LHCN-M2 (cell line): ENCODE measurements at places on chromosomes 3 and 15.

GRCh38 chr3:168914662-168915061 lies 748.9 kb downstream of the MECOM start:
- DNase-seq: no peak

GRCh38 chr3:129429602-129430001 lies 1.2 kb upstream of the EFCAB12 start:
- no peak for DNase-seq

- DNase-seq: no peak
Measured at GRCh38 chr15:82052751-82053150, 6.9 kb upstream of the MEX3B start.

DNA sequence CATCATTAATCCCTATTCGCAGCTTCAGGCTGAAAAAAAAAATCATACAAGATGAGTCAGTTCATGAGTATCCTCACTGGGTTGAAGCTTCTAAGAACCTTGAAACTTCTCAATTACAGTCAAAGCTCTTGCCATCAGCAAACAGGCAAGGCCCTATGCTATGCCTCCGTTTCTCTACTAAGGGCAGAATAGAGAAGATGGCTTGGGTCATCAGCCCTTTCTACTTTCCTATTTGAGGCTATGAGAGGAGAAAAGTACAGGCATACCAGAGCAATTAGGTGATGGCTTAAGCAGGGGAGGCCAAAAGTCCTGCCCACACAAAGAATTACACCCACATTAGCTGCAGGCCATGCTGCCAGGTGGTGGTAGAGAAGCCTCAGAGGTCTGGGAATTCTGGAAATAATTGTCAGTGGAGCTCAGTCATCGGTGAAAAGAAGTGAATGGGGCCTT lies 89.0 kb downstream of the MRPL46 start:
- DNase-seq: no peak

DNA sequence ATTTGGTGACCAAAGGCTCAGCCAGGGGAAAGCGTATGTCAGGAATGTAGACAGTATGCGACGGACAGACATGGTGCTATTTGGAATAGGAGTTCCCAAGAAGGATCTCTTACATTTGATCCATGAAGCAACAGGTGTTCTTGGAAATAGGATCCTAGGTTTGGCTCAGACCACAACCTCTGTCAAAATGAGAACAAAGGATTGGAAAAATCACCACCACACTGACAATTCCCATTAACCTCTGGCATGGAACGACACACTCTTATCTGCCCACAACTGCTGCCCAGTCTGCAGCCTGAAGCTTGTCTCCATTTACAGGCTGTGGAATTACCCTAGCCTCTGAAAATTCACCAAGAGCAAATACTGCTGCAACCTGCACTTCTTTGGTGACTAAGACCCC lies 33.6 kb upstream of the LRRN1 start:
- DNase-seq: no peak

- DNase-seq: no peak
Measured at GRCh38 chr3:138867996-138868395, 33.3 kb upstream of the PIK3CB start.

DNA sequence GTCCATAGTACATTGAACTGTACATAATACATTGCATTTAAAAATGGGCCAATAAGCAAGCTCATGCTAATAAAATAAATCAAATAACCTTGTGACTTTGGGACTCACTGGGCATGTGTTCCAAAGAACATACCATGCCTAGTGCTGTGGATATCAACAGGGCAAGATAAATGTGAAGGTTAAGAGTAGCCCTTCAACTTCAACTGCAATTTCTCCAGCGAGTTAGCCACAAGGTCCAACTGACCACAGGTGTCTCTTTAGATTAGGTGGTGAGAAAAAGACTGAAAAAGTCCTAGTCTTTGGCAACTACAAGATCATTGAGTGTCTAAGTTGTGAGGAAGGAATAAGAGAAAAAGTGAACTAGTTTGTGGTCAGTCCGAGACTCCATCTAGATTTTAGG lies 78.3 kb upstream of the ATP11B start:
- no peak for DNase-seq

DNA sequence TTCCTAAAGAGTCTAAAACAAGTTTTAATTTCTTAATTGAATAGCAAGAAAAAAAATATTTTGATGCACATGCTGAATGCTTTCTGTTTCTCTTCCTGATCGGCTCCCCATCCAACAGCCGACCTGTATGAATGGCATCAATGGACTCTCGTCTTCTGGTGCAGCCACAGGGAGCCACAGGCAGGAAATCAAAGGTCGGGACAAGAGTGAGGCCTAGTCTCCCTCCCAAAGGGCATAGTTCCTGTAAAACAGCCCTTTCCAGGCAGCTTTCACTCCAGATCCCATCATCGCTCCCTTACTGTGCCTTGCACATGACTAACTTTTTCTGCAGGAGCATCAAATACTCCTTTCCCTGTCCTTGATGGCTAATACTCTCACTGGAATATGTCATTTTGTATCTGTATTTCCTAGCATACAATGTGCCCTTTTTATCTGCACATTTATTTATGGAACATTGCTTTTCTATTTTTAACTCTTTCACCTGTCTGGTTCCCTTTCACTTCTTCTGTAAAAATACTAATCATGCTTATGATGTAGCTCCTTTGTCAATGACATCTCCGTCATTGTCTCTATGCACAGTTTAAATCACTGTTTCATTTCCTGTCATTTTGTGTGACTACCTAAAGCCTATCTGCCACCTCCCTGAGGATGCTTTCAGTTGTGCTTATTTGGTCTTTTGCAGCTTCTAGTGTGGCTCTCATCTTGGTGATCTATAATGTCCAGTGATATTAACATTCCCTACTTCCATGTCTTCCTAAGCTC lies 326.2 kb downstream of the CTNNB1 start:
- DNase-seq: no peak

DNA sequence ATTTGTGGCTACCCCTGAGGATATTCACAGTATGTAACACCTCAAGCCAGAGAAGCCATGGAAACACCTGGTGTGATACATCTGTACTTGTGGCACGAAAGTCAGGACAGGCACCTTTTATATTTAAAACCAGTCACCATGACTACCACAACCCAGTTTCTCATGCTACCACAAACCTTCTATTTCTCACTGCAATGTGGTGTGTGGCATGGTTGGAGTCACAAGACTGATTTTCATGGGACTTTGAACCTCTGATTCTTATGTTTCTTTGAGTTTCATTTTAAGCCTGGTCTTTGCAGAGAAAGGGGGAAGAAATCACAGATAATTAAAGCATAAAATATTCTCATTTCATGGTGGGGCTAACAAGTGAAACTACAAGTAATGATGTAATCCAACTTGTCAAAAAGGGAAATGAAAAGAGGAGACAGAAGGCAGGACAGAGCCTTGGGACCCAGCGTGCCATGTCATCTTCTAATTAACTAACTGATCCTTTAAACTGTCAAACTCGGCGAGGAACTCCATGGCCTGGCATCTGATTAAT lies 175.9 kb downstream of the PDZRN3 start:
- DNase-seq: no peak

DNA sequence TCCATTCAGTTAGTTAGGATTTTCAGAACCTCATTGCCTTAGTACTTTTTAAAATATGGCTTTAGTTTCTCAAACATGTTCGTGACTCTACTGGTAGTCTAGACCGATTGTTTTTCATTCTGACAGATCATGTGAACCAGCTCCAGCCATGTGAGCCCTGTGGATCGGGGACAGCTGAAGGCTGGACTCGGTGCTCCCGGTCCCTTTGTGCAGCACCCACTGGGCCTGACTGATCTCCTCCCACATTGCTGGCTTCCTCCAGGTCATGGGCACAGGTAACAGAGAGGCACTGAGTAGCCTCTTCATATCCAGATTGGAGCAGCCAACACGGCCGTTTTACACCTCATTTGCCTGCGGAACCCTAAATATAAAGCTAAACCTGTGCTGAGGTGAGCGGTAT lies 30.5 kb downstream of the NIPA2 start:
- DNase-seq: no peak

GRCh38 chr15:67564968-67565345 lies 22.5 kb downstream of the MAP2K5 start:
- DNase-seq: no peak

GRCh38 chr3:195582947-195583346 lies 793 bp downstream of the APOD start:
- DNase-seq: no peak

DNA sequence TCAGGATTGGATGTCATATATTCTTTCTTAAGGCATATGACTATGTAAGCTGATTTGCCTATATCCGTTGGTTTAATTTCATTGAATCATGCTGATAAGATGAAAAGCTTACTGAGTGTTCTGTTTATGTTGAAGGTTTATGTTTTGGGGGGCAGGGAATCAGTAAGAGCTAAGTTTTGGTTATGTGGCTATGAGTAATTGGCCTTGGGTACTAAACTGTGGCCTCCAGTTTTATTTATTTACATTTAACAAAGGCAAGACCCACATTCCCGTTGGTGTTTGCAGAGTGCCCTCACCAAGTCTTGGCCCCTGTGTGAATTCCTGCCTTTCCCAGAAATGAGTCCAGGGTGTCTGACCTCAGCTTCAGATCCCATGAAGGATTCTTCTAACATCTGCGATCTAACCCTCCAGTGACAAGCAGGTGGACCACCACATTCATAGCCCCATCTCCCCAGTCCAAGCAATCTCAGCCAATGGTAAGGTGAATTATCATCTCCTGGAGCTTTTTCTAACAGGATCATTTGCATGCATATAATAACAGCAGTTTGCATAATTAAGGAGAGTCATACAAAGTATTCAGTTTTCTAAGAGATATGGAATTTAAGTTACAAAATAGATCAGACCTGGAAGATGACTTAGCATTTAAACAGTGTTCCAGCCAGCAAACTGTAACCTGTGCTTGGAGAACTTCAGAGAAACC lies 27.4 kb downstream of the GLDN start:
- peak; percentile 34 for DNase-seq
